ENCODE measurements at places on chromosomes 13 and 19.

DNA sequence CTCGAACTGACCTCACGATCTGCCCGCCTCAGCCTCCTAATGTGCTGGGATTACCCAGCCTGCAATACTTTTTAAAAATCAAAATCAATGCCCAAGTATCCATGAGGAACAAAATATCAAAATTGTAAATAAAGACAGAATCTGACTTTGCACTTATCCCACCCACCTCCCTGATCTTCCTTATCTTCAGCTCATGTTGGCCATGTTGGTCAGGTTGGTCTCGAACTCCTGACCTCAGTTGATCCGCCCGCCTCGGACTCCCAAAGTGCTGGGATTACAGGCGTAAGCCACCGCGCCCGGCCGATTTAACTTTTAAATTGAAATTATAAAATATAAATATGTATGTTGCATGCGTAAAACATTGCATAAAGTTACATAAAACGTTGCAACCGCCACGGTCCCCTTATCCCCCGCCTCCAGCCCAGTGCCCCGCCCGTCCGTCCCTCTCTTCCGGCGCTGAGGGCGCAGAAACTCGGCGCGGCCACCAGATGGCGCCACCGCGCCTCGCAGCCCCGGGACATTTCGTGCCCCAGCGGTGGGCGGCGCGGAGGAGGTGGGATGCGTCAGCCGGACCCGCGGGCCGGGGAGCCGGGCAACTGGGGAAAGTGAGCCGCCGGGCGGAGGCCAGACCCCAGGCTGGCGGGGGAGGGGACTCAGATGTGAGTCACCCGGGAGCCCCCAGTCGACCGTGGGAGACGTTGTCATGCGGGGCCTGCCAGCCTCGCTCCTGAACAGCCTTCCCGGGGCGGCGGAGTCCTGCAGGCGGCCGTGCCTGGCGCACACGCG, 1.5 kb upstream of the GADD45B start:
- DNase-seq, result peak; percentile 91

- DNase-seq, result no peak
Observed at GRCh38 chr19:11649941-11650340, 52.7 kb downstream of the ZNF627 start.

DNA sequence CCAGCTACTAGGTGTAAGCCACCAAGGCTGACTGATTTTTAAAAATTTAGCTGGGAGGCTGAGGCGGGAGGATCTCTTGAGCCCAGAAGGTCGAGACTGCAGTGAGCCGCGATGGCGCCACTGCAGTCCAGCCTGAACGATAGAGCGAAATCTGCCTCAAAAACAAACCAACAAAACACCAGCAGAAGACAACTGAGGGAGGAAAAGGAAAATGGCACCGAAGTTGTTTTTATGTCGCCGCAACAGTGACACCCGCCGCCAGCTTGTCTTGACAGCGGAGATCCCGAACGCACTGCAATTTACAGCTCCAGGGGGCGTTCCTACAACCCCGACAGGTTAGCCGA, 298 bp upstream of the FAM98C start:
- no peak for DNase-seq

DNA sequence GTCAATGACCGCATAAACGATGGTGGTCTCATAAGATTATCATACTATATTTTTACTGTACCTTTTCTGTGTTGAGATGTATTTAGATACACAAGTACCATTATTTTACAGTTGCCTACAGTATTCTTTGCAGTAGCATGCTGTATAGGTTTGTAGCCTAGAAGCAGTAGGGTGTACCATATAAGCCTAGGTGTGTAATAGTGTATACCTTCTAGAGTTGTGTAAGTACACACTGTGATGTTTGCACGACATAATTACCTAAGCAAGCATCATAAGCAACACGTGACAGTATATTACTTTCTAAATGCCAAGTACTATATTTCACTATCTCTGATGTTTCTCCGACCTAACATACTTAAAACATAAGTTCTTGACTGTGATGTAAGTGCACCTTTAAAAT, 2.7 kb downstream of the LPAR6 start:
- DNase-seq, result no peak

GRCh38 chr13:98267080-98267912, 90.2 kb upstream of the RNF113B start:
- no peak for DNase-seq

- DNase-seq, result no peak
Observed at GRCh38 chr13:95650696-95651095, 6.2 kb upstream of the DZIP1 start.

- DNase-seq, result no peak
Observed at GRCh38 chr13:37657134-37657533, 58.6 kb upstream of the POSTN start.

- no peak for DNase-seq
Observed at GRCh38 chr13:112779856-112780604, 90.2 kb downstream of the ATP11A start.

GRCh38 chr19:42474743-42475142, 32.0 kb upstream of the CXCL17 start:
- no peak for DNase-seq

- peak; percentile 36 for DNase-seq
Observed at GRCh38 chr19:3135961-3136683, at the start of gene GNA15. GNA15 (plus strand) TSS chr19:3136033; CDS start chr19:3136451, 418 bp downstream.

DNA sequence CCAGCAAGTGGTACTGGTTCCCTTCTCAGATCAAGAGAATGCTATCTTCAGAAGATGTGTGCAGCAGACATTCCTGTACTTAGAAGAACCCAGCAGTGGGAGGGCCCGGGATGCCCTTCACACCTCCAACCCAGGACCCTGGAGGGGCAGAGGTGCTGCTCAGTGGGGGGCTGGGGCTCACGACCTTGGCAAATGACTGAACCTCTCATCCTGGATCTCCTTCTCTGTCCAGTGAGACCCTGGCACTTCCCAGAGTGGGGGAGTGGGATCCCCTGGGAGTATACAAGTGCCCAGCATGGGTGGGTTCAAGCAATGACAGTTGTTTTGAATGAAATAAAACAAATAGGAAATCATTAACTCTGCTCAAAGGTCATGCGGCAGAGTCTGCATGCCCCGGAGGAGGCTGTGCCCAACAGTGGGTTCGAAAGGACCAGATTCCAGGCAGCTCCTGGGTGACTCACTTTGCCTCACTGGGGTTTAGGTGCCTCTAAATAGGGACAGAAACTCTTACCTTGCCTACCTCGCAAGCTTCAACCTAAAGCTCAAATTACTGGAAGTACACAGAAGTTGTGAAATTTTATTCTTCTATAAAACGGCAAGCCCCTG, 26.9 kb downstream of the GGACT start:
- no peak for DNase-seq

DNA sequence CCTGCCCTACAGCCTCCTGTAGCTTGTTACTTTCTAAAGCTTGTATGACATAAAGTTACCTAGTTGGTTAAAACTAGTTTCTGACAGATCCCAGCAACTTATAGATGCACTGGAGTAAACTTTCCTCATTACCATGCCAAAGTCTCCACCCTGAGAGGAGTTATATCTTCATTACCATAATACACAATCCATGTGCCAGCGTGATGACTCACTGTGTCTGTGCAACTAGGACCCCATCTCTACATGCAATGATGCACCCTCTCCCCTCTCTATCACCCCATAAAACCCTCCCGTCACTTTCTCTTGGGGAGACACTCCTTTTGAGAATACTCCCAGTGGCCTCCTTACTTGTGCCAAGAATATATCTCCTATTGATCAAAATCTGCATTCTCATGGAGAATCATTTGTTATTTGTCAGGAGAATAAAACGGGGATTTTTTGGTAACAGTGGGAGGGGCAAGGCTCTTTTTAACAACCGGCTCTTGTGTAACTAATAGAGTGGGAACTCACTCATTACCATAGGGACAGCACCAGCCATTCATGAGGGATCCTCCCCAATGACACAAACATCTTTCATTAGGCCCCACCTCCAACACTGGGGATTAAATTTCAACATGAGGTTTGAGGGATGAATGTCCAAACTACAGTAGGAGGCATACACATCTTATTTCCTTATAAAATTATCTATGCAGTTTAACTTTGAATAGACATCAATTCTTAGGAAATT, 235.1 kb upstream of the ATXN8OS start:
- DNase-seq, result no peak

DNA sequence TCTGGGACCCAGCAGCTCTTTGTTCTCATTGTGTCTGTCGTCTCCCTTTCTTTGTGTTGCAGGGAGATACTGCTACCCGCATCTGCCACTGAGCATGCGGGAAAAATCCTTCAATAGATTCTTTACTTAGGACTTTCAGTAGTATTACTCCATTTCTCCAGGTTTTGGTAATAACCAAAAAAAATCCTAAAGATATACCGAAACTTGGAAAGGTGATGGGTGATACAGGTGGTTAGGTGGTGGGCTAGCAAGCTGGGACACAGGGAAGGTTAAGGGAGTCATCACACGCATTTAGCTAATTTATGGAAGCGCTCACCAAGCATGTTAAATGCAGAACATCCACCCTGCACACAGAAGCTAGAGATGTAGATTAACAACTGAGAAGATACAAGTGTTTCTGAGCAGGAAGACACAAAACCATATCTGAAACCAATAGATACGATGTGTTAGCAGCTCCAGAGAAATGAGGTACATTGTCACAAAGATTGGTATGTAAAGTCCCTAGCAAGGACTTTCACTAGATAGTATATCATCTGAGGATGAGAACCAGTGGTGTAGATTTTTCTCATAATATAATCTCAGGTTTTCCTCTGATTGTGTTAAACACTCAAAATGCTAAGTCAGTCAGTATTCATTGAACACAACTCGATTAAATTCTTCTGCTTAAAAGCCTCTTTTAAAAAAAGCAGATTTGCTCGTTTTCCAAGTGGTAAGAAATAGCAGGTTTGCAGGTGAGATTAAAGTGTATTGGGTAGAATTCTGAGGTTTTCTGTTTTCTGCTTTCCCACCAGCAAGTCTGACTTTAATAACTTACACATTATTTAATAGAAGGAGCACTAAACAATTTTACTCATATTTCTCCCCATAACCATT, 1.2 kb upstream of the SLAIN1 start:
- DNase-seq, result no peak

- DNase-seq, result no peak
Observed at GRCh38 chr19:40524133-40524549, 52.5 kb upstream of the SHKBP1 start.

DNA sequence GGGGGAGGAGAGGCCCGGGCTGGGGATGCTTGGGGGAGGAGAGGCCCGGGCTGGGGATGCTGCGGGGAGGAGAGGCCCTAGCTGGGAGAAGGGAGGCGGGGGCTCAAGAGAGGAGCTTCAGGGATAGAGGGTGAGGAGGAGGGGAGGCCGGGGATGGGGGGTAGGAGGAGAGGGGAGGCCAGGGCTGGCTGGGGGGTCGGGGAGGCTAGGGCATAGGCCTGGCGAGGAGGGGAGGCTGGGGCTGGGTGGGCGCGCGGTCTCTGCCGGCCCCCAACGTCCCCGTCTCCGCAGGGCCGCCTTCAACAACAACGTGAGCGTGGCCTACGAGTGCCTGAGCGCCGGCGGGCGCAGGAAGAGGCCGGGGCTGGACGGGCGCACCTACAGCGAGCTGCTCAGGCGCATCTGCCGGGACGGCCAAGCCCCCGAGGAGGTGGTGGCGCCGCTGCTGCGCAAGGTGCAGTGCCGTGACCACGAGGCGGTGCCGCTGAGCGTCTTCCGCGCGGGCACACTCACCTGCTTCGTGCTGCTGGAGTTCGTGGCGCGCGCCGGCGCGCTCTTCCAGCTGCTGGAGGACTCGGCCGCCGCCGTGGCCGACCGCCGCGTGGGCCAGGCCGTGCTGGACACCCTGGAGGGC, 11.4 kb downstream of the TPGS1 start:
- peak; percentile 42 for DNase-seq

DNA sequence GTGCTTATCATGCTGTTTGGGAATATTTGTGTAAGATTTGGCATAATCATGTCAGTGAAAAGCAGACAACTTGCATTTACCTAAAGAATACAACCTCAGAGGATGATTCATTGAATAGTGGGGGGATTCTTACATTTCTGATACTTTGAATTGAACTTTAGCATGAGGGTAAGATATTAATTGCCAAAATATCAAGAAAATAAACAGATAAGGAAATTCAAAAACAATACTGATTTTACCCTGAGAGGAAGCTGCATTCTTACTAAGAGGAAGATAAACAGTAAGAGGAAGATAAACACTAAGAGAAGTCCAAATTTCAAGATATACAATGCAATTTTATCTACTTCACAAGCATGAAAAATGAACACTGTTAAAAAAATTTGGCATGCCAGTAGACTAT, 2564.3 kb upstream of the PCDH20 start:
- DNase-seq, result no peak

DNA sequence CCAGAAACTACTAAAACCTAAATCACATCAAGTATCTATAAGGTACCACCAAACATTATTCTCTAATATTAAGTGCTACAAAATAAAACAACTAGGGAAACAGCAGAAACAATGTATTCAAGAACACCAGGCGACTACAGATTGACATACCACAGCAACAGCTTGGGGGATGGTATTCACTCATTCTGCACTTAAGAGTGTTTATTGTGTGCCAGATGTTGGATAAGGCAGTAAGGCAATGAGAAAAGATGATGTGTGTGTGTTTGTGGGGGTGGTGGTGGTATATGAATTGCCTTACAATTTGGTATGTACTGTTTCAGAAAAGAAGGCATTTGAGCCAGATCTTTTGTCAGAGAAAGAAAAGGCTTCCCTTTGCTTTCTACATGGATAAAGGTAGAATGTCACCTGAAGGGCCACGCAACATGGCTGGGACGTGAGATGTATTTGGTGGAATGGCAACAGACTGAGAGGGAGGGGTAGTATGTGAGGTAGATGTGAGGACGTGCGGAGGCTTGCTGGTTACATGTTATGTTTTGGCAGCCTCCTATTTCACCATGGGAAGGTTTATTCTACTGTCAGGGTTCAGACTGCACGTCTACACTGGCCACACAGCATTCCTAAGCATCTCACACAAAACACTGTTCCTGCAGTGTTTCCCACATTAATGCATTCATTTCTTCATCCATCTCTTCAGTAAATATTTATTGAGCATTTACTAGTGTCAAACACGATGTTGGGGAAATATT, 300.7 kb downstream of the KLF12 start:
- DNase-seq, result no peak

GRCh38 chr19:2273356-2274184, 8.4 kb downstream of the PEAK3 start:
- peak; percentile 76 for DNase-seq

DNA sequence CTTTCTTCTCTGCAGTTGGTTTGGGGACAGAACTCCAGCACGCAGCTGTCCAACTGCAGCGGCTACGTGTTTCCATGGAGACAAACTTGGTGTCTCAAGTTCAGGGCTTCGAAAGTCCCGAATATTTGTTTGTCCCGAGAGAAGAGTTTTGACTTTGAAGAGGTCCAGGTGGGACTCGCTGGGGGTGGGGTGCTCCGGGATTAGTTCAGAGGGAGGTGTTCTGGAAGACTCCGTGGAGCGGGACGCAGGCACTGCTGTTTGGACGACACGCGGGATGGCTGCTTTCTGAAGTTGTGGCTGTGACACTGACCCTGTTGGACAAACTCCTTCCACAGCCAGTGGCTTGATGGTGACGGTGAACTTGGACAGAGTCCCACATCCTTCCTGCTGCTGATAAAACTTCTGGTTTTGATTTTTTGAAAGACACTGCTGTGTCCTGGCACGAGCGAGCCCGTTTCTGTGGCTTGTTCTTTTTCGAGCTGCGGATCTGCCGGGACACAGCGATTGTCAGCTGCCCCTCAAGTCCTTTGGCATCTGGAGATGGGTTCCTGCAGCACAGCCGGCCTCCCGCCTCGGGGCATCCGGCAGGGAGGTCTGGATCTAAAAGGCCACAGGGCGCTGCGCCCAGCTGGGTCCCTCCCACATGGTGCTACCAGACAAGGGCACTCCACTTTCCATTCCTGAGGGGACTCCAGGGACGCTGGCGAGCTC, 15.9 kb upstream of the RANBP3 start:
- DNase-seq, result no peak

All from stimulated activated CD4-positive, alpha-beta T cell treated with anti-CD3 and anti-CD28 coated beads, Interleukin-15, amount 100 ng/mL, for 48 hours (primary cell).